Left renal pelvis (tissue), 4 donors: ENCODE measurements at places on chromosomes 4 and X. TPM values are rescaled to one million over a fixed set of nuclear protein-coding genes. Genes with fewer than 3 reads are reported as not detected.

DCAF8L1 gene
- not detected for polyA plus RNA-seq

- DNase-seq, result no peak
These were observed 142.9 kb upstream of the MBNL3 start for GRCh38 chrX:132631579-132632232.

- no peak for DNase-seq
These were observed 142.2 kb downstream of the AMMECR1 start for GRCh38 chrX:110175696-110176095.

DNA sequence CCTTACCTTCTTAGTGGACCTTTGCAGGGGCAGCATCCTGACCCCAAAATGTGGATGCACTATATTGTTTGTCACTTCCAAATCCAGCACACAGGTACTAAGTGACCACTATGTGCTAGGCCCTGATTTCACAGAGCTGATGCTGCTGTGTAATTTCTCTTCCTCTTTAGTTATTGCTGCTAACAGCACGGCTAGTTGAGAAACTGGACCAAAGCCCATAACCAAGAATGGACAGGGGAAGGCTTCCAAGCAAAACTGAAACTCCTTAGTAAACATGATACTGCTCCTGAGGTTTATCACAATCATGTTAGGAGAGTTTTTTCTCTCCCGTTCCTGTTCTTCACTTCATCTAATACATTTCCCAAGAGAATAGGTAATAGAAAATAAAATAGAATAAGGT, 172.9 kb upstream of the TTC29 start:
- no peak for DNase-seq

DNA sequence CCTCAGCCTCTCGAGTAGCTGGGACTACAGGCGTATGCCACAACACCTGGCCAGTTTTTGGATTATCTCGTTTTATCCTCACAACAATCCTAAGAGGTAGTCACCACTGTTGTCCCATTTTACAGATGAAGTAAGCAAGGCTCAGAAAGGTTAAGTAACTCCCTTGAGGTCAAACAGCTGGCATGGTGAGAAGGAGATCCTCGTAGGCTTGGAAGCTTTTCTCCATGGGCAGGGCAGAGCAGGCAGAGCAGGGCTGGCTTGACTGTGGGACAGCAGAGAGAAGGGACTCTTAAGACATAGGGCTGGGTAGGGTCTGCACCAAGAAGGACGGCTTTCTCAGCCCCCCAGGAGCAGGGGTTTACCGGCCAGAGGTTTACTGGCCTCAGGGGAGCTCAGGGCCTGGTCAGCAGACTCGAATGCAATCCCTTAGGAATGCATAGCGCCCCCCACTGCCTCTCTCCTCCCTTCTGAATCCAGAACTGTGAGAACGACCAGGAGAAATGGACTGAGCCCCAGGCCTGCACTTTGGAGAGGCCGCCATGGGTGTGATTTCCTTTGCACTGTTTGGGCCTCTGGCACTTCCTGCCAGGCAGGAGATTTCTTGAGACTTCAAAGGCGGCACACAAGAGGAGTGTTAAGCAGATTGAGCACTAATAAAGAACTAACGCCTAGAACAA, 14.0 kb upstream of the CDKN2AIP start:
- DNase-seq, result no peak

DNA sequence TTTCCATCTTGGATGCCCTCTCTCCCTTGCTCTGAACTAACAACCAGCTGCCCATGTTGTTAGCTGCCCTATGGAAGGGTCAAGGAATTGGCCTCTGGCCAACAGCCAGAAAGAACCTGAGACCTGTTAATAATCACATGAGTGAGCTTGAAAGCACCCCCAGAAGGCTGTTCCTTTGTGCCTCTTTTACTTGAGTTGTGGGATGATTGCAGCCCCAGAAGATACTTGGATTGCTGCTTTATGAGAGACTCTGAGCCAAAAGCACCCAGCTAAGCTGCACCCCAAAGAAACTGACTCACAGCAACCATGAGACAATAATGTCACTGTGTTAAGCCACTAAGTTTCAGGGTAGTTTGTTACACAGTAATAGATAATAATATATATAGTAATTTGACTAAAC, 73.3 kb downstream of the FRYL start:
- no peak for DNase-seq

- no peak for DNase-seq
These were observed 212.5 kb upstream of the CLNK start for GRCh38 chr4:10897076-10897475.
